KBM-7 (cell line): ENCODE measurements at places on chromosomes 7 and 10.

DNA sequence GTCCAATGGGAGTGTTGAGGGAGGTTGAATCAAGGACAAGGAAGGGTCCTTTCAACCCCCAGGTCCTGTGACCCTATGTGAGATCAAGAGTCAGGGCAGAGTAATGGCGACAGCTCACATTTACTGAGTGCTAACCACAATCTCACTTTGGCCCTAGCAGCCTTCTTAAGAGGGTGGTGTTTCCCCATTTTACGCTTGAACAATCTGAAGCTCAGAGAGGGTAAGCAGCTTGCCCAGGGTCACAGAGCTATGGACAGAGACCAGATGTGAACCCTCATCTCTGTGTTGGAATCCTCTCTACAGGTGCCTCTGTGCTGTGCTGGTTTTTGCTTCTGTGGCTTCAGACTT, 102.0 kb downstream of the GRK5 start:
- no peak for DNase-seq

DNA sequence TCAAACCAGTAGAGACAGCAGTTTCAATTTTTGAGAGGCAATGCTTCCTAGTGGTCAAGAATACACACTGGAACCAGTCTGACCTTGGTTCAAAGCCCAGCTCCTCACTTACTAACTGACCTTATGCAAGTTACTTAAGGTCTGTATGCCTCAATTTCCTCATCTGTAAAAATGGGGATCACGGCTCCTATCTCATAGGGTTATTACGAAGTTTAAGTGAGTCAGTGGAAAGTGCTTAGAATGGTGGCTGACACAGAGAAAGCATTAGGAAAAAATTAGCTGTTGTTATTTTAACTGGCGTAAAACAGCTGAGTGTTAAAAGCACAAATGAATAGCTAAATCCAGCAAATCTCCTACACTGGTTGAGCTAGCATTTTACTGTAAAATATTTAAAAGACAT, 162.4 kb upstream of the LAMB4 start:
- no peak for DNase-seq

- no peak for DNase-seq
Measured at GRCh38 chr10:4278186-4278585, 493.2 kb upstream of the KLF6 start.

DNA sequence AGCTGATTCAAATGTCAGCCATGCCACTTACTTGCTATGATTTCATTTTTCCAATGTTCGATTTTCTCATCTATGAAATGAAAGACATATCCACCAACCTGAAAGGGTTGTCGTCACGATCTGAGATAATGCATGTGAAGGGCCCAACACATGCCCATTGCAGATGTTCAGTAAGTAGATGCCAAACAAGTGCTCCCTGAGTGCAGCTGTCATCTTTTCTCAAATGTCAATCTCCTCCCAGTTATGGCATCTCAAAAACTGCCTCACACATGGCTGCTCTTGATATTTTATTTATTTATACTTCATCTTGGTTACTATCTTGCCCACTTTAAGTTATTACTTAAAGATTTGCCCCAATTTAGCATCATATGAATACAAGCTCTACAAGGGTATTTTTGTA, 16.8 kb downstream of the CPEB3 start:
- DNase-seq = no peak

DNA sequence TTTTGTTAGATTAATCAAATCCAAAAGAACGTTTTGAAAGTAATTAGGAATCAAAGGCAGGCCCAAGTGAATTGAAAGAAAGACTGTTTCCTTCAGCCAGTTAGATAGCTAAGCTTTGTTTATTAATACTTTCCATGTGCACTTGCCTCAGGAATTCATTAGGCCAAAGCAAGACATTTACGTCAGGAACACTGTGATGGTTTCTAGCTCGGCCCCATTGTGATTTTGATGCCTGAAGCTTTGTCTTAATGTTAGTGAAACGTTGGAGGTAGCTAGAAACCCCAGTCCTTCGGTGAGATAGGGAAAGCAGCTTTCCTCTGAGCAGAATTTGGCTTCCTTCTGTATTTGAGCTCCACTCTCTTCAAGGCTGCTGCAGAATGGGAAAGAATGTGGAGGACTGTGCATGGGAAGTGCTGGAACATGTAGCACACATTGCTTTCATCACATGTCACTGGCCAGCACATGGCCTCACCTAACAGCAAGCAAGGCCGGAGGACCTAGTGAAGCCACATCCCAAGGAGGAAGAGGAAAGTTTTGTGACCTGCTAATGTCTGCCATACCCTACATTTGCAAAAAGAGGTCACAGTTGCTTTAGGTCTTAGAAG, 64.1 kb downstream of the PCGF5 start:
- no peak for DNase-seq

- DNase-seq = no peak
Measured at GRCh38 chr7:46059308-46060020, 138.4 kb upstream of the IGFBP3 start.

GRCh38 chr10:22159979-22160378, 57.8 kb downstream of the EBLN1 start:
- DNase-seq = no peak

GRCh38 chr10:88553116-88553752, 29.9 kb downstream of the RNLS start:
- DNase-seq = peak; percentile 71

- no peak for DNase-seq
Measured at GRCh38 chr10:80448209-80448942, 5.7 kb upstream of the TSPAN14 start.

GRCh38 chr10:32793033-32793432, 165.0 kb downstream of the ITGB1 start:
- DNase-seq = no peak

DNA sequence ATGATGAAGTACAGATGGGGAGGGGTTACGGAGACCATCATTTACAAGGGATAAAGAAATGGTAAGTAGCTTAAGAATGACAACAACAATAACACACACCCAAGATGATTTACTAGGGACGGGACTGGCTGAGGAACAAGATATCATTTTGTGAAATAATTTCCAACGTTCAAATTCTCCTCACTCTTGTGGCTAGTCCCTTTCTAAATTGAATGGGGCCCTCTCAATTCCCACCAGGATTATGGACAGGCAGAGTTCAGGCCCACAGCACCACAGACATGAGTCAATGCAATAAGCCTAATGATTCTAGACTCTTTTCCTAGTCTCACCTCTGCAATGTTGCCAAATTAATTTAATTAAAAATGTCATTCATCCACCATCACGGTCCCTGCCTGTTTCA, 448.1 kb downstream of the KCNMA1 start:
- no peak for DNase-seq

DNA sequence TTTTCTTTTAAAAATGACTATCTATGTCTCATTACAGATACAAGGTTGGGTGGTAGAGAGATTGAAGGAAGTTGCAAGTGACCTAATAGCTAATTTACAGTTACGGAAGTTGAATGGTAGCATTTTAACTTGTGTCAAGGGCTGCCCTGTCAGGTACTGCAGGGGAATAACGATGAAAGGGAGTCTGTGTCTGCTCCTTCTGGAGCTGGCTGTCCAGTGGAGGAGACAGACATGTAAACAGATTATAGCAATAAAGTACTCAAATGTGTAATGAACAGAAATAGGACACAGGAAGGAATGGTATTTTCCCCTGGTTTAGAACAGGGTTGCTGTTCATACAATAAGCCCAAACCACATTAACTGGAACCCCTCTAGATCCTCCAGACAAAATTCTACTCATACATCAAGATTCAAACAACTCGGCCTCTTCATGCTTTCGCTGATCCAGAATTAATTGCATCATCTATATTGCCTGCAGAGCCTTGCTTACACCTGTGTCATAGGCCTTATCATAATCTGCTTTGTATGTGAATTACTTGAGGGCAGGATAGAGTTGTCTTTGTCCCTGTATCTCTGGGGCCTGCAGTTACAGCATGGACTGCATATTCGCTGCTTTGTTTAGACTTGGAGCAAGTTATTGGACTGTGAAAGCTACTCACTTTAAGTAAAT, 42.8 kb downstream of the AUTS2 start:
- no peak for DNase-seq

GRCh38 chr10:909831-910230, 21.7 kb downstream of the LARP4B start:
- DNase-seq = no peak

DNA sequence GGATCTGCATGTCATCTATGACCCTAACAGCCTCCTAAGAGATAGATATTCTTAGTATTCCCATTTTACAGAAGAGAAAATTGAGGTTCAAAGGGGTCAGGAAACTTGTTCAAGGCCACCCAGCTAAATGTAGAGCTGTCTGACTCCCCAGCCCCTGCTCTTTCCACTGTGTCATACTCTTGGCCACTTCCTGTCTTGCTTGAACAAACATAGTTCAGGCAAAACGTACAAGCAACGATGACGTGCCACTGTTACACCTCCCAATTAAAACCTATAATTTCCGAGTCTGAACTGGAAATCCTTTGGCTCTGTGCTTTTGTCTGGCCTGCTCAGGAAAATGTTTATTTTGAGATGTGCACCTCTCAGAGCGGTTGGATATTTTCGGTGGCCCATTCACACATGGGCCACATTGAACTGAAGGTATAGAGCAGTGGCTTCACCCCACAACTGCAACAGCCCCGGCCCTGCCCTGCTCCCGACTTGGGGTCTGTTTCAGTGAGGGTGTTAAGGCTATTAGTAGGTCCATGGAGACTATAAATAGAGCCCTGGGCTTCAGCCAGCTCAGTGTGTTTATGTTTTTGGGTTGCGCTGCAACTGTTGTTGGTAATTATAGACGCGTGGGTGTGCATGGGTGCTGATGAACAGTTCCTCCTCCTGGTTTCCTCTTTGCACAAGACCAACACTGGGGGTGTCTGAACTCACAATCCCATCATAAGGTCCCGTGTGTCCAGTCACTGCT, 172.3 kb upstream of the ADO start:
- peak; percentile 77 for DNase-seq

DNA sequence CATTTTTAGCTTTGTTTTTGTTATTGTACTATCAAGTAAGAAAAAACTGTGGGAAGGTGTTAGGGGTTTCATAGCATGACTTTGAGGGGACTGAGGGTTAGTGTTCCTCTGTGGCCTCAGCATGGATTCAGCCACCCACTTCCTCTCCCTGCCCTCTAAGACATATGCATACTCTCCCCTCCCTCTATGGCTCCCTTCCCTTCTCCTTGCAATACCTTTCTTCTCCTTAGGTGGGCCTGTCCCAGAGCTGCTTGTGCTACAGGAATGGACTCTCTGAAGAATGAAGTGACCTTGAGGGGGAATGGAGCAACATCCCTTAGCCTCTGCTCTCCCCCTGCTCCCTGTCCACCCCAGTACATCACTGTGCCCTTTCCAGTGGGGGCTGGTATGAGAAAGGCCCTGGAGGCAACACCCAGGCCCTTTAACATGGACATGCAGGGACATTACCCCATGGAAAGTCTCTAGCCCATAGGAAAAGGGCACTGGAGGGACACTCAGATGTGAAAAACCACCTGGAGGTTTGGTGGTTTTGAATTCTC, 22.4 kb downstream of the CDH23 start:
- no peak for DNase-seq
